M059J (cell line): ENCODE measurements at places on chromosomes 1 and 21. TPM values are rescaled to one million over a fixed set of nuclear protein-coding genes. Genes with fewer than 3 reads are reported as not detected.
A peak's percentile ranks its signal among the peaks of the same experiment; 100 is the strongest.

GRCh38 chr1:15574741-15575140 lies 10.1 kb downstream of the AGMAT start:
- DNase-seq = no peak

DNA sequence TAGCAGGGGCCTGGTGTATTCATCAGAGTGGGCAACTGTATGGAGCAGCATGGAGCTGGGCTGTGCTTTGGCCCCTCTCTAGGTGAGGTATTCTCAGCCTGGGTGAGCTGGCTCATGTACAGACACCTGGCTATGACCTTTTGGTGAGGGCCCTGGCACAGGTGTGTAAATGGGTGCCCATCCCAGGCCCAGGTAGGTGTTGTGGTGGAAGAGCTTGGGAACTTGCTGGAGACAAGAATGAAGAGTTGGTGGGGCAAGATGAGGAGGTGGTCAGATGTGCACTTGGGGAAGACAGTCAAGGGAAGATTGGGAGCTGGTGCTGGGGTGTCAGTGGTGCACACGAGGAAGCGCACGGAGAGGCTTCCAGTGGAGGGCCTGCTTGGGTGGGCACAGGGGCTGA lies 95.5 kb downstream of the TRIM11 start:
- no peak for DNase-seq

The OSCP1 gene
- 4.2 and 9.0 TPM in 2 replicates for total RNA-seq

- DNase-seq = no peak
Measured at GRCh38 chr21:46550116-46550941, 54.6 kb downstream of the S100B start.

DNA sequence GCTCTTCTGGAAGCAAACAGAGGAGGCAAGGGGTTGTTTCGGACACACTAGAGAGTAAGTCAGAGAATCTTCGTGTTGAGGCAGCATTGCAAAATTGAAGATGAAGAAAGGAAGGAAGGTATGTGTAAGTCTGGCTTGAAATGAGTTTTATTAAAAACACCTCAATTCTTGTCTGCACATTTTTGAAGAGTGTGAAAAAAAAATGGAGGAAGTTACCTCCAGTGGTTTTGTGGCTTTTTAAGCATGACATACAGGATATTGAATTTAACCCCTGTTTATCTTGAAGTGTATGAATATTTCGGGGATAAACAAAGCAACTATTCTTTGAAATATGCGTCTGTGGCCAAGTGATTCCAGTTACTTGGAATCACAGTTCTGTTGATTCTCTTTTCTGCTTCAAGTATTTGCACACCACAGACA lies 203.2 kb upstream of the SGIP1 start:
- DNase-seq = peak; percentile 47

DNA sequence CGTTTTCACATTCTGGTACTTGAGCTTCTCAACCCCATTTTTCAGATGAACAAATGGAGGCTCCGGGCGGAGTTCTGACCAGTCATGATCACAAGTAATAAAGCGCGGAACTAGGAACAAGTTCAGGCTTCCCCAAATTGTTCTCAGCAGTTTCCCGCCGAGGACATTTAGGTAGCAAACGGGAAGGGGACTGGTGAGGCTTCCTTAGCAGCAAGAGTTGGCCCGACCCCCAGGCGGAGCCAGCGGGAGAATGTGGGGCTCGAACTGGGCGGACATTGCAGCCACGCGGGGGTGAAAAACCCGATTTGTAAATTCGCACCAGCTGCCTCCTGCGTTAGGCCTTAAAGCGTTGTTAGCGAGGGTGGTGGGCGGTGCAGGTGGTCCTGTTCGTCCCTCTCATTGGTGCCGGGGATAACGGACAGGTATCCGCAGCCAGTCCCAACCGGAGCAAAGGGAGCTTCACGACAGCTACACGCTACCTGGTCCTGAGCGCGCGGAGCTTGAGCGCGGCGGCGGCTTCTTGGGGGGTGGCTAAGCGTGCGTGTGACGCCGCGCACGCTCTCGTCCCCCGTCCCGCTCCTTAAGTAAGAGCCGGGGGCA lies 15.3 kb downstream of the SEMA6C start:
- DNase-seq = no peak

DNA sequence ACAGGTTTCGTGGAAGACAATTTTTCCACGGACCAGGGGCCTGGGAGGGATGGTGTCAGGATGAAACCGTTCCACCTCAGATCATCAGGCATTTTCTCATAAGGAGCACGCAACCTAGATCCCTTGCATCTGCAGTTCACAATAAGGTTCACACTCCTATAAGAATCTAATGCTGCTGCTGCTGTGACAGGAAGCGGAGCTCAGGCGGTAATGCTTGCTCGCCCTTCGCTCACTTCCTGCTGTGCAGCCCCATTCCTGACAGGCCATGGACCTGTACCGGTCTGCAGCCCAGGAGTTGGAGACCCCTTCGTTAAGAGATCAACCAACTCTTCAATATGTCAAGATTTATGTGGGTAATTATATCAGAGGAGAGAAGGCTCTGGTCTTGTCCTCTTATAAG lies 3.3 kb upstream of the DHX9 start:
- no peak for DNase-seq

The MSH4 gene
- total RNA-seq = not detected in 2 replicates

DNA sequence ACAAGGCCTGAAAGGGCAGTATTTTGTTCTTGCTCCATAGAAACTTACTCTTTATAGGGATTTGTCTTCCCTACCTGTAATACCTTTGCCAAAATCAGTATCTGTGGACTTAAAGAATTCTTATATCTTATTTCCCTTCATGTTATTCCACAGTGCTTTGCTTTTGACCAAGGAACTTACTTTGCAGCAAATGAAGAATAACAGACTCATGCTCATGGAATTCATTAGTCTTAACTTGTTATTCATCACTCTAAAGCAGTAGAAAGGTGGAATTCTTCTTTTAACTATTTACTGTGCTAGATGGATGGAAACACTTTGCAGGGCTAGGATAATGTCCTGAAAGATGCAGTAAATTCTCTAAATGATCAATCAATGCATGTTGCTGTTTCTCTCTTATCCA lies 45.9 kb downstream of the DUSP10 start:
- peak; percentile 47 for DNase-seq

GRCh38 chr1:15948595-15949452 lies 27.1 kb downstream of the ZBTB17 start:
- DNase-seq = peak; percentile 97
